NCI-H146 (cell line): ENCODE measurements at places on chromosomes 11 and 22.

DNA sequence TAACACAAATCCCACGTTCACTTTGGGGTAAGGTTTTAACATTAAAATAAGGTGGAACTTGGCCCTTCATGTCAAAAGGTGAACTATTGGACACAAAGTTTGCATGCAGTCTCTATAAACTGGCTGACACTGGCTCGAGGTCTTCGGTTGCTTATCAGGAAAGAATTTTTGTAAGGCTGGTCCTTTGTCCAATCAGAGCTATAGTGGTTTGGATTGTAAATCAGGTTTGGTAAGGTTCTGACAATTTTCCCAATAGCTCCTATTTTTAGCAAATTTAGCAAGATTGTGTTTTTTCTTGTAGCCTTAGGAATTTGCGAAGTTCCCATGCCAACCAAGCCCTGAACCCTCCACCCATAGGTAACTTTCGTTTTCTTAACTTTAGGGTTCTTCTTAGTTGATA, 17.6 kb upstream of the MED17 start:
- no peak for DNase-seq

- DNase-seq = no peak
Observed at GRCh38 chr11:102279641-102280170, 37.6 kb upstream of the BIRC3 start.

DNA sequence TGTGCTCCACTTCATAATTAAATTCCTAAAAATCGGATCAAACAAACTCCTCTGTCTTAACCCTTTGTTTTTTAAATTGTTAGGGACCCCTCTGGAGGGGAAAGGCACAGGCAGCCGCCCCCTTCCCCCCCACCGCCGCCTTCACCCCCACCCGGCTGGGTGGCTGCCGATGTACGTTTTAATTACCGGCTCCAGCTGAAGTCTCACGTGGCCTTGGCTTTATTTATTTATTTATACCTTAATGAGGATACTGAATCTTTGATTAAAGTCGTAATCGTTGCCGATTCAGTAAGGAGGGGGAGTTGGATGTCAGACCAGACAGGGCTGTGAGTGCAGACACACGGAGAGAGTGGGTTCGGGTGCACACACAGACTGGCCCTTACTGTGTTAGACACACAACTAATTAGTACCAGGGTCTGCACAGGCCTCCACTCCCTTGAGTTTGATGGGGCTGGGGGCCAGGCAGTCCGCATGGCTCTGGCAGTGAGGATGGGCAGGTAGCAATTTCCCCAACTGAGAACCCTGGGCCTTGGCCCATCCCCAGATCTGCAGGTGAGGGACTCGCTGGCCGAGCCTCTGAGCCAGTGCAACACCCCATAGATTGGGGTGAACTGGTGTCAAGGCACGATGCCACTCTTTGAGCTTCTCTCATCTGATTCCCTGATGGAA, 51.3 kb upstream of the NNMT start:
- DNase-seq = peak; percentile 9

GRCh38 chr11:13030857-13031256, 21.7 kb downstream of the RASSF10 start:
- DNase-seq = no peak

DNA sequence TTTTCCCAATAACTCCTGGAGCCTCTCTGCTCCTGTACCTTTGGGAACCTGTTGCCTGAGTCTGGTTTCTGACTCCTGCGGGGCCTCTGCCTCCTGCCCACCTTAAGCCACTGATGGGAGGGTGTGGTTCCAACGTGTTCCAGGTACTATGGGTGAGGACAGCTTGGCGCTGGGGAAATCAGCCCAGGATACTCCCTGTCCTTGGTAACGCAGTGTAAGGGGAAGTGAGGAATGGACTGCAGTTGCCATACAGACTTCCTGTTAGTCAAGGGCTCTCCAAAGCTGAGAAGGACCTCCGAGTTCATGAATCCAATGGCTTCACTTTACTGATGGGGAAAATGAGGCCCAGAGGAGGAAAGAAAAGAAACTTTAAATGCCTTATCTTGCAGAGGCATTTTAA, 1.2 kb upstream of the MARK2 start:
- DNase-seq = no peak

GRCh38 chr22:50325444-50326224, 1.2 kb downstream of the DENND6B start:
- DNase-seq = no peak

- no peak for DNase-seq
Observed at GRCh38 chr11:121437686-121438078, 14.4 kb upstream of the SORL1 start.

GRCh38 chr11:20611892-20612291, 12.5 kb downstream of the SLC6A5 start:
- no peak for DNase-seq

DNA sequence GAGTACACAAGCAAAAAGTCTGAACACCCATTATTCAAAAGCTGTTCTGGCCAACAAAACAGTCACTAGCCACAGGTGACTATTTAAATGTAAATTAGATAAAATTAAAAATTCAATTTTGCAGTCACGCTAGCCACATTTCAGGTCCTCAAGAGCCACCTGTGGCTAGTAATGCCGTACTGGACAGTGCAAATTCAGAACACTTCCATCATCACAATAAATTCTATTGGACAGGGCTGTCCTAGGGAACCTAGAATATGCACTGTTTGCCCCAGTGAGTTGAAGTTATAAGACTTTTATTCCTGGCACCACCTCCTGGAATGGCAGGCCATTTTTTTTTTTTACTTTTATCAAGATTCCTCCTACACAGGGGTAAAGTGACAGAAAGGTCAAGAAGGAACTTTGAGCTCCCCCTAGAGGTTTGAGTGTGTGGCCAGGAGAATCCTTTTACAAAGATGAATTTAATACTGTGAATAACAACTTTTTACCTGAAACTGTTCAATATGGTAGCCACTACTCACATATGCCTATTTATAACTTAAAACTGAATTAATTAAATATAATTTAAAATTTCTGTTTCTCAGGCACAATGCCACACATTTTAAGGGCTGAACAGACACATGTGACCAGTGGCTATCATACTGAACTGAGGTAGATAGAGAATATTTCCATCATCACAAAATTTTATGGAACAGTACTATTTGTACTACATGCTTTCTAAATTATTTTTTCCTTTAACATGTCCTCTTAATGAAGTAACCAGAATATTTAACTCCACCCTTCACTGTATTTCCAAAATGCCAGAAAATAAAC, 6.5 kb downstream of the MSANTD2 start:
- DNase-seq = peak; percentile 42

DNA sequence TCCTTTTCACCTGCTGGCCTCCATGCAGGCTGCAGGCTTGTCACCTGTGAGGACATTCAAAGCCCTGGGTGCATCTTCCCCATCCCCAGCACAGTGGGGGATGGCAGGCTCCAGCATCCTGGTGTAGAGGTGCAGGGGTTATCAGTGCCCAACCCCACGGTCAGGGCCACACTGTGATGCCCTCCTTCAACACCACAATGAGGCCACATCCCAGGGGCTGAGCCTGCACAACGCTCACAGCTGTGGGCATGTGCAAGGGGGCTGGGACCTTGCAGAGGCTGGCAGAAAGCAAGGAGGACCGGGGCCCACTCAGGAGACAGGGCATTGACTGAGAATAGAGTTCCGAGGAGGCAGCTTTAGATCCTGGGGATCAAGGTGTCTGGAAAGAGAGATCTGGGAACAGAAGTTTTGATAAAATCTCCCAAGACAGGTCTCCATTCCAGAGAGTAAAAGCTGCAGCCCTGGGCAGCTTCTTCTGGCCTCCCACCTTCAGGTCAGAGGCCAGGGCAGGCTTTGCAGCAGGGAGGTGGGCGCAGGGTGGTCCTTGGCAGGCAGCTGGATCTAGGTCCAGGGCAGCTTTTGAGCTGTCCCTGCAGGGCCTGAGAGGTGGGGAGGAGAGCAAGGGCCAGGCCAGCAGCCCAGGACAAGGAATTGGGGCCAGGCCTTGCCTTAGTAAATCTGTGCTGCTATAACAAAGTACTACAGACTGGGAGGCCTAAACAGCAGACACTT, 250.8 kb upstream of the B3GAT1 start:
- DNase-seq = no peak

DNA sequence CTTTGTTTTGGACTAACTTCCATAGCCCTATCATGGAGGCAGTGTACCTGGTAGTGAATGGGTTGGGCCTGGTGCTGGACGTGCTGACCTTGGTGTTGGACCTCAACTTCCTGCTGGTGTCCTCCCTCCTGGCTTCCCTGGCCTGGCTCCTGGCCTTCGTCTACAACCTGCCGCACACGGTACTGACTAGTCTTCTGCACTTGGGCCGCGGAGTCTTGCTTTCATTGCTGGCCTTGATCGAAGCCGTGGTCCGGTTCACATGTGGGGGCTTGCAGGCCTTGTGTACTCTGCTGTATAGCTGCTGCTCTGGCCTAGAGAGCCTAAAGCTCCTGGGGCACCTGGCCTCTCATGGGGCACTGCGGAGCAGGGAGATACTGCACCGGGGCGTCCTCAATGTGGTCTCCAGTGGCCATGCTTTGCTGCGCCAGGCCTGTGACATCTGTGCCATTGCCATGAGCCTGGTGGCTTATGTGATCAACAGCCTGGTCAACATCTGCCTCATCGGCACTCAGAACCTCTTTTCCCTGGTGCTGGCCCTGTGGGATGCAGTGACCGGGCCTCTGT, 846 bp downstream of the RNF26 start:
- DNase-seq = no peak

DNA sequence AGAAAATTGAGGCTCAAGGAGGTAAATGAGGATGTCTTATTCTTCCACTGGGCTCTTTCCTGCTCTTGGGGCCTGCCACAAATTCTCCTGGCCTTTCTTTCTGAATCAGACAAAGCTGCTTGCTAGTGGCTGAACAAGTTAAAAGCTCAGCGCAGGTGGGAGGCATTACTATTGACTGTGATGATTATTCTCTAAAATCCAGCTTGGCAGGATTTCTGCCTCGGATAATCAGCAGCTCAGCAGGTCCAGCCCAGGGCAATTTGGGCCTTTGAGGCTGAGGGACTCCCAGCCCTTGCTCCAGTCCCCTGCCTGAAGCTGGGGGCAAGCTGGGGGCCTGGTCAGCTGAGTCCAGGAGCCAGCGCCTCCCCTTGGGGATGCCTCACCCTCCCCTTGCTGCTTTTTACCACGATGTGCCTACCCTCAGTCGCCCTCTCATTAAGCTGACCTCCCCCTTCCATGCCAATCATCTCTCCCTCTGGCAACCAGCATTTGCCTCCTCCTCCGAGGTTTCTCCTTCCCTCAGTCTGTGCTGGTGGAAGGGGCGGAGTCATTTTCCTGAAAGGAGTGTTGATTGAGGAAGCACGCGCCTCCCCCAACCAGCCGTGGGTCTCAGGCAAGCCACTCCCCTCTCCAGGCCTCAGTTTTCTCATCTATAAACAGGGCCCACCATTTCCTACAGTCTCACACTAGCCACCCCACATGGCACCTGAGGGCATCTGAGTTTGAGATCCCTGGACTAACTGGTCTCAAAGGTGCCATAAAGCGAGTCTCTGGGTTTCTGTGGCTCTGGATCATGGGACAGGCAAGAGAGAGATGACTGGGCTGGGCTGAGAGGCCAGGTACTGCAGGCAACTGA, 60.6 kb upstream of the PRDM11 start:
- DNase-seq = peak; percentile 95

DNA sequence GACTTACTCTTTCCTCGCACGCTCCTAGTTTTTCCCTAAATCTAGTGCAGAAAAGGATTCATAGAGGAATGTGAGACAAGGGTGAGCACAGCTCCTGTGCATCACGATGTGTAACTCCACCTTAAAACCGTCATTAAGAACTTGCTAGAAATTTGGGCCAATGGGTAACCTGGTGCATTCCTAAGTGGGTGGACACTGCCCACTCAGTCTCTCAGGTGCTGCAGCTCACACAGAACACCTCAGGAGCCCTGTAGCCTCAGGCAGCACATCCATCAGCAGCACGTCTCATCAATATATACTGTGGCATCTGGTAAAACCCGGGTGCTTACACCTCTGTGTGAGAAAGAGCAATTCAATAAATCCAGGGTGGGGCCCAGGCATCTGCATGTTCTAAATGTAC, 12.4 kb downstream of the POU2AF3 start:
- DNase-seq = peak; percentile 38

DNA sequence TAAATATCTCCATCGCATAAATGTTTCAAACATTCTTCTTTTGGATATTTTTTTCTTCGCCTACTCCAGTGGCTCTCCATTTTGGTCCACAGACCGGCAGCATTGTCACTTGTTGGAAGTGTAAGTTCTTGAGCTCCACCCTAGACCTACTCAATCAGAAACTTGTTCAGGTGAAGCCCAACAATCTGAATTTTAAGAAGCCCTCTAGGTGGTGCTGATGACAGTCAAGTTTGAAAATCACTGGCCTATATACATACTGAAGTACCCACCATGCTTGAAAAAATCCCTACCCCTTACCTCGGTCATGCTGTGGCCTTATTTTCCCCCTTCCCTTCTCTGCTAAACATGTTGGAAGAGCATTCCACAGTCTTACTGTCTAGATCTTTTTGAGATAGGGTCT, 10.2 kb upstream of the ACAT1 start:
- DNase-seq = no peak

GRCh38 chr11:23021287-23021863, 161.1 kb upstream of the CCDC179 start:
- DNase-seq = no peak

GRCh38 chr11:63698976-63699733, 17.9 kb downstream of the RTN3 start:
- no peak for DNase-seq

- no peak for DNase-seq
Observed at GRCh38 chr22:25069426-25069757, 116.9 kb downstream of the KIAA1671 start.
